ENCODE measurements at places on chromosomes 11 and 22.

GRCh38 chr11:25214535-25215176, 717.8 kb downstream of the LUZP2 start:
- H3K27me3 ChIP-seq, result no peaks in the 10 kb centered on the region
- 0 out of 2 replicates have a peak, but pooled peaks cover 2% of the 10 kb centered on the region for H3K4me1 ChIP-seq
- H3K27ac ChIP-seq, result no peak overlapping the region
- no peak overlapping the region for H3K4me3 ChIP-seq

- no peaks in the 10 kb centered on the region for H3K27me3 ChIP-seq
- peaks cover 36% of the 10 kb centered on the region for H3K4me1 ChIP-seq
- H3K27ac ChIP-seq, result no peak overlapping the region
- DNase-seq, result no peak
- H3K36me3 ChIP-seq, result no peaks in the 10 kb centered on the region
Observed at GRCh38 chr11:128305588-128305987, 281.8 kb downstream of the ETS1 start.

- H3K27me3 ChIP-seq, result no peaks in the 10 kb centered on the region
- H3K27ac ChIP-seq, result no peak overlapping the region
- no peak for DNase-seq
- no peaks in the 10 kb centered on the region for H3K36me3 ChIP-seq
- H3K4me1 ChIP-seq, result no peaks in the 10 kb centered on the region
Observed at GRCh38 chr11:11108026-11108425, 245.0 kb downstream of the CSNK2A3 start.

DNA sequence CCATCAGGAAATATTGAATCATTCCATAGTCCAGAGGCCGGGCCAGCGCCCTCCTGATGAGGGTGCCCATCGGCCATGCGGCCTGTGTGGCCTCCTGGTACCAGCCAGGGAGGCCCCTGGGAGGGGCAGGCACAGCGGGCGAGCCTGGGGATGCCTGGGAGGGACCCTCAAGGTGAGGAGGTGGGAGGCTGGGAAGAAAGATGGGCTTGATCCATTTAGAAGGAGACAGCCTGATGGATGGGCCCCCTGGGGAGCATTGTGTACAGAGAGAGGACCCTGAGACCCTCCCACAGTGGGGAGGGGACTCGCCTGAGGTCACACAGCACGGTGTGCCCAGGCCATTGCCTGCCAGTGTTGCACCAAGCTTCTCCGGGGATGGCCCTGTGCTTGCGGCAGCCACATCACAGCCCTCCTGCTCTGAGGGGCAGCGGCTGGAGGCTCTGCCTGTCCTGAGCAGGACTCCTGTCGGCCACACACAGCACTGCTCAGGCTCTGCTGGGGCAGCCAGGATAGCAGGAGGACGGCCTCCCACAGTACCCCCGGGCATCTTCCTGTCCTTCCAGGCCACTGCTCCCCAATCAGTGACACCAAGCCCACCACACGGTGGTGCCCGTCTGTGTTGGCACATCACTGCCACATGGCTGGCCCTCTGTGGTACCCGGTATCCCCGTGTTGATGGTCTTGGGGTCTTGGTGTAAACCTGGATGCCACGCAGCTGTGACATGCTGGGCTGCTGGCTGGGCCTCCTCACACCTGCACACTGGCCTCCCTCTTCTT, 290.0 kb downstream of the TBC1D22A start:
- no peak for DNase-seq
- no peak overlapping the region for H3K27ac ChIP-seq
- H3K4me1 ChIP-seq, result no peaks in the 10 kb centered on the region
- H3K27me3 ChIP-seq, result no peaks in the 10 kb centered on the region
- no peaks in the 10 kb centered on the region for H3K36me3 ChIP-seq

- H3K4me3 ChIP-seq, result no peak overlapping the region
- no peaks in the 10 kb centered on the region for H3K36me3 ChIP-seq
- DNase-seq, result no peak
Observed at GRCh38 chr11:69963533-69964246, 114.4 kb upstream of the ANO1 start.

GRCh38 chr11:9138612-9139579, 47.5 kb upstream of the SCUBE2 start:
- H3K36me3 ChIP-seq, result peaks cover 44% of the 10 kb centered on the region
- no peaks in the 10 kb centered on the region for H3K4me1 ChIP-seq
- no peaks in the 10 kb centered on the region for H3K27me3 ChIP-seq

GRCh38 chr11:18633256-18634139, 644 bp downstream of the SPTY2D1 start:
- 0 out of 2 replicates have a peak, but pooled peaks cover 4% of the 10 kb centered on the region for H3K4me1 ChIP-seq
- DNase-seq, result no peak
- no peaks in the 10 kb centered on the region for H3K27me3 ChIP-seq
- no peaks in the 10 kb centered on the region for H3K36me3 ChIP-seq

- peaks cover 6% of the 10 kb centered on the region for H3K4me1 ChIP-seq
- no peaks in the 10 kb centered on the region for H3K27me3 ChIP-seq
- no peaks in the 10 kb centered on the region for H3K36me3 ChIP-seq
- no peak overlapping the region for H3K4me3 ChIP-seq
Observed at GRCh38 chr11:66470015-66470414, 3.3 kb downstream of the PELI3 start.

DNA sequence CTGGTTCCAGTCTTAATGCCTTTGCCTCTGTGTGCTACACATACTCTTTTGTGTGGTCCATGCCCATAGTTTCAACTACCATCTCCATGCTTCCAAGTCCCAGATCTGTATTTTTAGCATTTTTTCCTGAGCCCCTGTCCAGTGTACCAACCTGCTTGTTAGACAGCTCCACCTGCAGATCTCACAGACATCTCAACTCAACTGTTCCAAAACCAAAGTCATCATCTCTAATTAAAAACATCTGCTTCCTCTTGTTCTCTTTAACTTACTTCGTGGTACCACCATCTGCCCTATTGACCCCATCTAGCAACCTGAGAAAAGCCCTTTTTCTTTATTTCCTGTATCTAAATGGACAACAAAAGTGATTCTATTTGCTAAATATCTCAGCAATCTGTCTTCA, 8.6 kb upstream of the KMT2A start:
- no peaks in the 10 kb centered on the region for H3K4me1 ChIP-seq
- no peak overlapping the region for H3K27ac ChIP-seq
- no peak for DNase-seq
- H3K36me3 ChIP-seq, result no peaks in the 10 kb centered on the region
- no peak overlapping the region for H3K4me3 ChIP-seq

GRCh38 chr11:5865826-5866225, 8.3 kb upstream of the OR52E8 start:
- peaks cover 9% of the 10 kb centered on the region for H3K4me1 ChIP-seq
- no peak overlapping the region for H3K27ac ChIP-seq
- H3K36me3 ChIP-seq, result no peaks in the 10 kb centered on the region
- H3K27me3 ChIP-seq, result no peaks in the 10 kb centered on the region
- no peak for DNase-seq

- no peaks in the 10 kb centered on the region for H3K36me3 ChIP-seq
- no peak overlapping the region for H3K4me3 ChIP-seq
- DNase-seq, result no peak
- no peak overlapping the region for H3K27ac ChIP-seq
Observed at GRCh38 chr11:20618083-20618482, 18.7 kb downstream of the SLC6A5 start.

- no peak for DNase-seq
- H3K4me1 ChIP-seq, result peaks cover 3% of the 10 kb centered on the region
- H3K36me3 ChIP-seq, result peaks cover 87% of the 10 kb centered on the region
- no peaks in the 10 kb centered on the region for H3K27me3 ChIP-seq
- H3K4me3 ChIP-seq, result no peak overlapping the region
Observed at GRCh38 chr22:49791682-49792081, 36.0 kb downstream of the BRD1 start.

DNA sequence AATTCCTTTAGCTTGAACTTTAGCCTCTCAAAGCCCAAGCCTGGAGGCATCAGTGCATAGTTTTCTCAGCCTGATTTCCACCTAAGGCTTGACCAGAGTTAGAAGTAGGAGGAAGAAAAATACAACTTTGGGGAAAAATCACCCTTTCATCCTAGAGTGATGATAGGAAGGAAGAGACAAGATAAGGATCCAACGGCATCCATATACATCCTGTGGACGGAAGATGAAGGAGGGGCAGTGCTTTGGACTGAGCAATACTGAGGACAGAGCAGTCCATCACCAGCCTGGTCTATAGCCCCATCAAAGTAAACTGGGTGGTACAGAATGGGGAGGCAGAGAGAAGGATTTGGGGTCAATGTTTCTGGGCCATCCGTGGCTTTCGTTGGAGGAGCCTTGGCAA, 247.9 kb downstream of the FAM76B start:
- H3K36me3 ChIP-seq, result no peaks in the 10 kb centered on the region
- H3K4me3 ChIP-seq, result no peak overlapping the region

GRCh38 chr11:90919332-90919731, 696.5 kb upstream of the CHORDC1 start:
- H3K36me3 ChIP-seq, result no peaks in the 10 kb centered on the region
- H3K27me3 ChIP-seq, result no peaks in the 10 kb centered on the region
- H3K4me1 ChIP-seq, result no peaks in the 10 kb centered on the region
- DNase-seq, result no peak
- H3K27ac ChIP-seq, result no peak overlapping the region

- H3K36me3 ChIP-seq, result no peaks in the 10 kb centered on the region
- H3K4me3 ChIP-seq, result no peak overlapping the region
- no peak overlapping the region for H3K27ac ChIP-seq
- no peaks in the 10 kb centered on the region for H3K4me1 ChIP-seq
- no peak for DNase-seq
Observed at GRCh38 chr22:38607680-38608079, 37.7 kb upstream of the DMC1 start.

- H3K27me3 ChIP-seq, result no peaks in the 10 kb centered on the region
- peaks cover 9% of the 10 kb centered on the region for H3K4me1 ChIP-seq
- no peak overlapping the region for H3K27ac ChIP-seq
- no peaks in the 10 kb centered on the region for H3K36me3 ChIP-seq
Observed at GRCh38 chr22:46607483-46608114, 12.6 kb upstream of the GRAMD4 start.

GRCh38 chr11:4018641-4019040, 76.0 kb upstream of the RRM1 start:
- H3K36me3 ChIP-seq, result no peaks in the 10 kb centered on the region
- no peaks in the 10 kb centered on the region for H3K4me1 ChIP-seq
- no peaks in the 10 kb centered on the region for H3K27me3 ChIP-seq
- no peak overlapping the region for H3K27ac ChIP-seq
- no peak overlapping the region for H3K4me3 ChIP-seq
- DNase-seq, result no peak

DNA sequence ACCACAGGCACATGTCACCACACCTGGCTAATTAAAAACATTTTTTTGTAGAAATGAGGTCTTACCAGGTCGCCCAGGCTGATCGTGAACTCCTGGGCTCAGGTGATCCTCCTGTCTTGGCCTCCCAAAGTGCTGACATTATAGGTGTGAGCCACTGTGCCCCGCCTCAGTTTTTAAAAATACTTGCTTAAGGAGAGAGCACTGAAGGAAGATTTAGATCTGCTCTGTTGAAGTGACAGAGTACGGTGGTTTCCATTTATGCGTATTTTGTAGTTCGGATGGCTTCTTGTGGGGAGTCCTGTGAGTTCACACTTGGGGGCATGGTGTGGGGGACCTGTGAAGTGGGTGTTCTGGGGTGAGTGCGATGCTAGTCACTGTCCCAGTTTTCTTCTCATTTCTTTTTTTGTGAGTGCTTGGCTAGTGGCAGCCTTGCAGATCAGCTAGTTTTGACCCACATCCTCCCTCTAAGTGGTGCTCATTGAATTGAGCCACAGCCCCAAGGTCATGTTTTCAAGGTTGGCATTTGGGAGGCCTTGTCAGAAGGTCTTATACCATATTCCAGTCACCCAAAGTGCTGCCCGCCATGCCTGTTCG, 31.5 kb downstream of the PTPRJ start:
- no peaks in the 10 kb centered on the region for H3K36me3 ChIP-seq
- DNase-seq, result no peak
- H3K4me1 ChIP-seq, result no peaks in the 10 kb centered on the region
- H3K4me3 ChIP-seq, result no peak overlapping the region
- no peaks in the 10 kb centered on the region for H3K27me3 ChIP-seq

- H3K27ac ChIP-seq, result no peak overlapping the region
- H3K4me1 ChIP-seq, result no peaks in the 10 kb centered on the region
- H3K4me3 ChIP-seq, result no peak overlapping the region
- no peaks in the 10 kb centered on the region for H3K27me3 ChIP-seq
Observed at GRCh38 chr11:61715867-61716266, 35.7 kb downstream of the DAGLA start.

All from SJCRH30 (cell line).